ENCODE measurements at places on chromosomes 6 and 20. TPM values are rescaled to one million over a fixed set of nuclear protein-coding genes. Genes with fewer than 3 reads are reported as not detected.

IL17F gene
- total RNA-seq, result not detected

MLN gene
- not detected for total RNA-seq

PSORS1C2 gene
- total RNA-seq, result not detected

PARD6B gene
- 3.5 TPM for total RNA-seq

COL9A3 gene
- 0.11 TPM for total RNA-seq

RAD21L1 gene
- not detected for total RNA-seq

RGS17 gene
- 27.5 TPM for total RNA-seq

PGBD1 gene
- total RNA-seq, result 9.5 TPM

PNRC1 gene
- 47.4 TPM for total RNA-seq

MCCD1 gene
- not detected for total RNA-seq

SLC18B1 gene
- 6.3 TPM for total RNA-seq

POLR1C gene
- total RNA-seq, result 27.7 TPM

LIME1 gene
- total RNA-seq, result 7.0 TPM
